Activated B cell treated with CpG ODN at 0.5 μM for 24 hours (primary cell): ENCODE measurements at places on chromosomes 2 and 18. TPM values are rescaled to one million over a fixed set of nuclear protein-coding genes. Genes with fewer than 3 reads are reported as not detected.

DNER gene
- total RNA-seq, result not detected in 2 replicates

CPLX4 gene
- not detected in 2 replicates for total RNA-seq

ADD2 gene
- total RNA-seq, result 12.5 and 15.4 TPM in 2 replicates

SGPP2 gene
- total RNA-seq, result 12.4 and 12.7 TPM in 2 replicates

ITGB6 gene
- total RNA-seq, result not detected in 2 replicates

RIT2 gene
- total RNA-seq, result not detected in 2 replicates

TXNDC2 gene
- 0.13 and 0.54 TPM in 2 replicates for total RNA-seq
